ENCODE measurements at places on chromosomes 4 and X.

GRCh38 chrX:132662844-132663243 is 174.0 kb upstream of the MBNL3 start:
- DNase-seq = no peak

GRCh38 chrX:3370656-3371055 is 24.2 kb upstream of the MXRA5 start:
- DNase-seq = no peak

GRCh38 chr4:48031802-48032525 is 15.4 kb downstream of the NIPAL1 start:
- DNase-seq = no peak

DNA sequence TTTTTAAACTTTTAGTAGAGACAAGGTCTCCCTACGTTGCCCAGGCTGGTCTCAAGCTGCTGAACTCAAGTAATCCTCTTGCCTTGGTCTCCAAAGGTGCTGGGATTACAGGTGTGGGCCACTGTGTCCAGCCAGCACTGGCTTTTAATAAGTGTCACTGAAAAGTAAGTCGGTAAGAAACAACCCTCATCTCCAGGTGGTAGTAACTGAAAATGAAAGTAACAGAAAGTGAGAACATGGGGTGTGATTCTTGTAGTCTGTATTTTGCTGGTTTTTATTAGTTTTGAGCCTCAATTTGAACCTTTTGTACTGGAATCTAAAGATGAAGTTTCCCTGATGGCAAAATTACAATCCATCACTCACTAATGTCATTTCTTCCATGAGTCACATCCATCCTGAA is 238.1 kb upstream of the AGA start:
- DNase-seq = no peak

DNA sequence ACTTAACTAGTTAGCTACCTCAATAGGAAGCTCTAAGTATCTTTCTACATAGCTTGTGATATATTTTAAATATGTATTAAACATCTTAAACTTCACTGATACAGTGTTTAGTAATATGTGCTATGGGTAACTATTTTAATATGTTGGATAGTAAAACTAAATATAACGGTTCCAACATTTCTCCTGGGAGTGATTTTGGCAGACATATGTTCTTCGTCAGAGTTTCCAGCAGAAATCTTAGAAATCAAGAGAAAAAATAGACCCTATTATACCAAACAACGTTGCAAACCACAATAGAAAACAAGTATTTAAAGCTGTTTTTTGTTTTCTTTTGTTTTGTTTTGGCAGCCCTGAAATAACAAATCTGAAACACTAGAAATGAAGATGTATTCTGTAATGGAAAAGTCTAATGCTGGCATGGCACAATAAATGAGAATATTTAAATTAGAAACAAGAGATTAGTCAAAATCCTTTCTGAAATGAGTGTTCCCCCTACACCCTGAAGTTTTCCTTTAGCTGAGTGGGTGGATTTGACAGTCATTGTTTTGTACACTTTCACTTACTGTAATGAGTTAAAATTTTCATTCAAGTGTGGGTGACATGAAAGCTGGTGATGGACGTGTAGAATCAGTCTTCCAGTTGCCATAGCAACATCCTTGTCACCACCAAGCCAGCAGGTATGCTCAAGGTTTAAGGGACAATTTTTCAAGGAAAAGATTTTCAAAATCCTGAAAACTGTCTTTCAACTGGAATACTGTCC is 233.5 kb downstream of the SCFD2 start:
- DNase-seq = no peak

Measured in substantia nigra (tissue), 51 donors.